ENCODE measurements at places on chromosomes 6 and 20.

DNA sequence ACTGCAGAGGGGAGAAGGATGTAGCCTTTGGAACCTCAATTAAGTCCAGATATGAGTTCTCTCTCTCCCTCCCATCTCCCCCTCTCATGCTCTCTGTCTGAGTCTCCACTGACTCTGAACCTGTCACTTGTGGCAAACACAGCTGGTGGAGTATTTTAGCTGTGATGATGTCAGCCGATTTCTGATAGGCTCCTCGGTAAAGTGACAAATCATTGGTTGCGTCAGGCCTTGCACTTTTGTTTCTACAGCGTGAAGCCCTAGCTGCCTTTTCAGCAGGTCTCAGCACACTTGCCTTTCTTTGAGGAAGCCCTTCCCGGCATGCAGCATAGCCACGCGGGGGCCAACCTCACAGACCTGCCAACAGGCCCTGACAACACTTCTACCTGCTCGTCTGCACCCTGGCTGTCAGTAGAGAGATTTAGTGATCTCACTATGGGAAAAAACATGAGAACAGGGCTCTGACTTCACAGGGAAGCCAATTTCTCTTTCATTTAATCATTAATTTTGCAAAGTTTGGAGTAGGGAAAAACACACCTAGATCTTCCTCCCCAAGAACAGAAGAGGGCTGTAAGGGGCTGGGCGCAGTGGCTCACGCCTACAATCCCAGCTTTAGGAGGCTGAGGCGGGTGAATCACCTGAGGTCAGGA is 84.4 kb downstream of the GMPR start:
- DNase-seq = peak; percentile 75

DNA sequence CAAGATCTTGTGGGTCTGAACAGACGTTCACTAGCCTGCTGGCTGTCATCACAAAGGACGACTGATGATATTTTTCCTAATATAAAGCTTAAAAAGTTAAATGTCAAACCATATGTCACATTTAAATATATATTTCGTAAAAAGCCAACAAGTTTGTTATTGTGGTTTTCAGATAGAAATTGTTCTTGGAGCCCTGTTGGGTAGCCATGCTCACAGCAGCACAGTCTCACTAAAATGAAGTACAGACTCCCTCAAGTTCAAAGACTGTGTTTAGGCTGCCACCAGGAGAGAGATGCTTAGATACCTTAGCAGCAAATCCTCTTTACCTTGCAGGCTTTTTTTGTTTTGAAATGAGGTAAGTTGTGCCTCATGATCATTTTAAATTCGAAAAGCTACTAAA is 17.8 kb downstream of the EEF1E1 start:
- no peak for DNase-seq

DNA sequence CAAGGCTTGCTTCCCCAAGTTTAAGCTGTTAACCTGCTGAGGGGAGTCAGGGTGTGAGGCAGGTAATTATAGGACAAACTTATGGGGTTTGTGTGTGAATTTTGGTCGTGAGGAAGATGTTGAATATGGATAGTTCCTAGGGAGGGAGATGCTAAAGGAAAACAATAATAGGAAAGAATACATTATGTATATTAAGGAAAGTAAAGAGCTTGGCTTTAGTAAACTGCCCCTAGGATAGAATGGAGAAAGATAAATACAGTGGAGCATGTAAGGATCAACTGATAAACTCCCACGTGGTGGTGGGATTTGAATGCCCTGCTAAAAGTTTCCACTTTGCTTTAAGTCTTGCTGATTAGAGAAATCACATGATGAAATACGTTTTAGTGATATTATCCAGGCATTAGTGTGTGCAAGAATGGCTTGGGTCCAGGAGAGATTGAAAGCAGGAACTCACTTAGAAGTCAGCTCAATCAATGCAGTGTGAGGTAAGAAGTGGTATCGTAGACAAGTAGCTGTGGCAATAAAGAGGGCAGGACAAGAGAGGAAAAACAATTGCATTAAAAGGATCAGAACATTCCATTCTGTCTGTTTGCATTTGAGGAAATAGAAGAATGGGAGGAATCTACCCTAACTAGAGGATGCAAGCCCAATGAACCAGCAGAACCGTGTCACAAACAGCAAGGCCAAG is 52.5 kb downstream of the RPS12 start:
- no peak for DNase-seq

GRCh38 chr6:109912118-109912517 is 66.0 kb upstream of the GPR6 start:
- DNase-seq = no peak

DNA sequence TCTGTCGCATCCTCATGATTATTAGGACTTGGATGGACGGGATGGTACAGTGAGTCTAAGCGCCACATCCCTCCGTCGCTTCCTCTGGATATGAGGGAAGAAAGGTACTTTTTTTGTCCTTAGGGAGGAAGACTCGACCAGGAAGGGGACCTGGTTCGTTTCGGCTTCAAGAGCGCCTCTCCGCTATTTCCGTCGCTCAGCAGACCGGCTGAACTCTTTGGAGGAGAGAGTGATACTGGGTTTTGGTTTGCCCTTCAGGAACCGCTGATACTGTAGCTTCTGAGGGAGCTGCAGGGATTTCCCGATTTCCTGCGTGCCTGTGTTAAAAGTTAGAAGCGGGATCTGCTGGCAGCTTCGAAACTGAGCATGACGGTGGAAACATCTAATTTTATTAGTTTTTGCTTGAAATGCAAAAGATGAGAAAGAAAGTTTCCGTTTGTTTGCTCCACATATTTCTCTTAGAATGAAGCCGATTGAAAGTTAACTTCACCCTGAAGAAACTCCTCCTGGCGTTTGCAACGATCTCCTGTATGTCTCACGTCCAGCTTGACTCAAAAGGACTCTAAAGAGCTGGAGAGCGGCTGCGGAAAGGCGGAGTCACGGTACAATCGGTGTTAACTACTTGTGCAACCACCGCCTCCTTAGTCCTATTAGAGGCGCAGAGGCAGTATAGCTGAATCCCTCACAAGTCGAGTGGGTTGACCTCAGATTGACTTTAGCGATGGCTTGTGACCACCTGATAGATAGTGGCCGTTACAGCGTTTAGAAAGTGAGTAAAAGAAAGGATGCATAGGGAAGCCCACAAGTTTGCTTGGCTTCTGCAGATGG is 129.4 kb downstream of the TRIM27 start:
- no peak for DNase-seq

GRCh38 chr6:39835821-39836295 is 43.7 kb downstream of the DAAM2 start:
- peak; percentile 73 for DNase-seq

DNA sequence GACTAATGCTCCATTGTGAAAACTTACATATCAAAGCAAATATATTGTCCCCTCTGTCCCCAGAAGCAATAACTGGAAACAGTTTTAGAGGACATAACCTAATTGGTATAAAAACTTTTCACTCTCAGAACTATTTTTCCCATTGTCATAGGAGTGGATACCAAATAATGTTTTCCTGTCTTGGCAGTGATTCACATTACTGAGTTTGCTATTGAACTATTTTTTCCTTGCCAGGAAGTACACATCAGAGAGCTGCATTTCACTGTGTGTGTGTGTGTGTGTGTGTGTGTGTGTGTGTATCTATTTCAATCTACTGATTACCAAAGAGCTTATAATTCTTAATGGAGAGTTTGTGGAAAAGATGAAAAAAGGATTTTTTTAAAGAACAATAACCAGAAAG is 45.4 kb downstream of the AKAP12 start:
- peak; percentile 36 for DNase-seq

- DNase-seq = no peak
Observed at GRCh38 chr20:33232486-33233072, 3.2 kb upstream of the BPIFA1 start.

DNA sequence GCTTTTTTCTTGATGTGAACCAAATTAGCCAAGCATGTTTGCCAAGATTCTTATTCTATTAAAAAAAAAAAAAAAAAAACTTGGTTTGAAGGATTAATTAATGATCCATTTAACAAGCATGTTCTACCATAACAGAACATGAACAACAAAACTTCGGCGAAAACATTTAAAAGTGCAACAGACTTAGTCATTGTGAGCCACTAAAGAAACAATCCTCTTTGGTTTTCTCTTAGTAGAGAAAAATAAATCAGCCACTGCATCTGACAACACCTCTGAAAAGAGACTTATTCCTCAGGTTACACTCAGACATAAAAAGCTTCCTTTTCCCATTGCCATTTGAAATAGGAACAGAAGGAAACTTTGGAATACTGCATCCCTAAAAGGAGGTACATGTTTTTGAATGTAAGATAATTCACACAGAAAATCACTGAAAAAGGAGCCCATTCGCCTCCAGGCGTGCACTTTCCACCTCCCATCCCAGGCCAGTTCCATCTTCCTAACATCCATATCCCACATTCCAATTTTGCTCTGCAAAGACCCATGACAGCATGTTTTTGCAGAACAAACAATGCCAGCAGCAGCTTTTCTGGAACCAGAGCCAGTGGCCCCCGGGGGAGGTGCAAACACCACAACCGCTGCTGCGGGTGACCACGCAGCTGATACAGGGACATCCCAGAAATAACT is 79.5 kb downstream of the ZMYND8 start:
- DNase-seq = peak; percentile 82

DNA sequence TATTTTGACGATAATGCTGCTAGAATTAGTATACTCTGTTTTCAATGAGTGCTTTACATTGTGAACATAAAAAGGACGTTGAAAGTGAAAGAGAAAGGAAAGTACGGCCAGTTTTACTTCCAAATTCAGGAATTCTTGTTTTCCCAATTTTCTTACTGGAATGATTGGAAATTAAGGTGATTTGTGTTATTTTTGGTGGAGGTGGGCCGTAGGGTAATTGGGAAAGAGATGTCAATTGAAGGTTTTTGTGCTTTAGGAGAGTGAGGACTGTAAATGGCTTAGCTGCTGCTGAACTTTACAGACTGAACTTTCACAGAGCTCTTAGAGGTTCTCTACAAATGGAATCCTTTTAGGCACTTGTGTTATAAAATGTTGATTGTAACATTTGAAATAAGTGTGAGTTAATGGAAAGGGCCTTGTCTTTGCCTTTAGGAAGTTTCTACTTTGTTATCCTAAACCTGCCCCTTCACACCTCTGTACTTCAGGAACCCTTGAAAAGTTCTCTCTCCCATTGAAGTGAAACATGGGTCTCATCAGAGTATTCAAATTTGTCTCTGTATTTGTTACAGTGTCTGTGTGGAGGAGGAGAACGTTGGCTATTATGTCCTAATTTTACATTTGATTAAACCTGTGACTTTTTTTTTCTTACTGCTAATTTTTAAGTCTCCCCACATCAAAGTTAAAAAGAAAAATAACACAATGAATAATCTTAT is 256.4 kb downstream of the ARID1B start:
- DNase-seq = no peak

GRCh38 chr6:168247443-168248147 is 72.0 kb downstream of the DACT2 start:
- peak; percentile 76 for DNase-seq

- no peak for DNase-seq
Observed at GRCh38 chr20:3208786-3209256, 477 bp upstream of the ITPA start.

DNA sequence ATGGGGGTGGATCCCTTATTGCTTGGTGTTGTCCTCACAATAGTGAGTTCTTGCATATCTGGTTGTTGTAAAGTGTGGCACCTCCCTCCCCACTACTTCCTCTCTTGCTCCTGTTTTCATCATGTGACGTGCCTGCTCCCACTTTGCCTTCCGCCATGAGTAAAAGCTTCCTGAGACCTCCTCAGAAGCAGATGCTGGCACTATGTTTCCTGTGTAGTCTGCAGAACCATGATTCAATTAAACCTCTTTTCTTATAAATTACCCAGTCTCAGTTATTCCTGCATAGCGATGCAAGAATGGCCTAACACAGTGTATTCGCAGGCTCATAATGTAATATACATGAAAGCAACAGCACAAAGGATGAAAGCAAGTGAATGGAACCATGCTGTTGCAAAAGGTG is 28.4 kb upstream of the ANKRD60 start:
- no peak for DNase-seq

DNA sequence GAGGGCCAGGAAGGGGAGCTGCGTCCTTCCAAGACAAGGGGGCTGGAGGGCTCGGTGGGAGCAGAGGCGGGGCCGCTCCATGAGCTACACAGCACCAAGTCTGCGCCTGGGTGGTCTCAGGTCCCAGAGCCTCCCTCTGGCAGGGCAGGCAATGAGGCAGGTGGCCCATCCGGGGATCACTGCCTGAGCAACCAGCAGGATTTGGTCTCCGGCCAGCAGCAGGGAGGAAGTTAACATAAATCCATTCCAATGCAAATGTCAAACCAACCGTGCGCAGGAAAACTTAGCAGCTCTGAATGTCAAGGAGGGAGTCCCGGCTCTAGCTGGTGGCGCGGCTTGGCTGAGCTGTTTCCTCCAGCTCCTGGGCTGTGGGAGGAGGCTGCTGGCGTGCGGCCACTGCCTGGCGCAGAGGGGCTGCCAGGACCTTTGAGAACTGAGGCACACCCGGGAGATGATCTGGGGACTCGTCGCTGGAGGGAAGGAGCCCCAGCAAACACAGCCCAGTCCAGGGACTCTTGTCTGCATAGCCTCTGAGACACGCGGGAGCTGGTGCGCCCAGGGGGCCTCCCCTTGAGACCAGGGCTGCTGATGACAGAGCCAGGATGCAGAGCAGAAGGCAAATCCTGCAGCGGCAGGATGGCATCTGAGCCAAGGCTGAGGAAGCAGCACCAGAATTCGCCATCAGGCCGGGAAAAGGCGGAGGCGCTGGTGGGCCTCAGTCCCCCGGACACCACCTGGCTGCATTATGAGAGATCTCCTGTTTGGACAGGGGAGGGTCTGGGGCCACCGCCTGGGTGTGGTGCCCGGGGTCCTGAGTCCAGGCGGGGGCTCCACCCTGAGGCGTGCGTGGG is 33.1 kb upstream of the CHRNA4 start:
- DNase-seq = peak; percentile 56

- DNase-seq = no peak
Observed at GRCh38 chr6:25202504-25202903, 76.7 kb upstream of the CARMIL1 start.

GRCh38 chr20:1646975-1647431 is 10.6 kb downstream of the SIRPG start:
- DNase-seq = no peak

DNA sequence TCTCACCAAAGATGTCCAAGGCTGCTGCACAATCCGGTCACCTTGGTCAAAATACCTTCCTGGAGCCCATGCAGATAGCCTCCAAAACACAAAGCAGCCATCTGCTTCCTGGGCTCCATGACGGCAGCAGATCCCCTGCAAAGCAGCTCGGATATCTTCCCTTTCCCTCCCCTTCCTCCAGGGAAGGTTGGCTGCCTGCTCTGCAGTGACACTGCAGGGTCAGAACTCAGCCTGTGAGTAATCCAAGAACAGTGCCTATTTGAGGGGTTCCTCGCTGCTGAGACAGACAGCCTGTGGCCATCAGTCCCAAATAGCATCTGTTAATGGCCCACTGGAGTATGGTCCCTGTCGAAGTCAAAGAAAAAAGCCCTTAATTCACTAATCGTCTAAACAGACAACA is 270.8 kb downstream of the PREX1 start:
- peak; percentile 39 for DNase-seq

All from right hindlimb (tissue), 1 donor.